ENCODE measurements at places on chromosomes 6 and 20.

- DNase-seq = no peak
These were observed 329.0 kb downstream of the ESR1 start for GRCh38 chr6:152136449-152136825.

GRCh38 chr6:84379142-84379541 is 151.7 kb upstream of the CEP162 start:
- DNase-seq = no peak

- no peak for DNase-seq
These were observed 627 bp upstream of the RPP21 start for GRCh38 chr6:30344191-30344867.

- no peak for DNase-seq
These were observed 20.4 kb upstream of the EFHC1 start for GRCh38 chr6:52399511-52400312.

- no peak for DNase-seq
These were observed 139.9 kb downstream of the MOXD1 start for GRCh38 chr6:132261354-132261753.

Measured in stimulated activated CD4-positive, alpha-beta T cell treated with anti-CD3 and anti-CD28 coated beads, Interleukin-1b, Interleukin-23, amount 100 ng/mL, for 4 hours (primary cell).